ENCODE measurements at places on chromosomes 2 and 18.

DNA sequence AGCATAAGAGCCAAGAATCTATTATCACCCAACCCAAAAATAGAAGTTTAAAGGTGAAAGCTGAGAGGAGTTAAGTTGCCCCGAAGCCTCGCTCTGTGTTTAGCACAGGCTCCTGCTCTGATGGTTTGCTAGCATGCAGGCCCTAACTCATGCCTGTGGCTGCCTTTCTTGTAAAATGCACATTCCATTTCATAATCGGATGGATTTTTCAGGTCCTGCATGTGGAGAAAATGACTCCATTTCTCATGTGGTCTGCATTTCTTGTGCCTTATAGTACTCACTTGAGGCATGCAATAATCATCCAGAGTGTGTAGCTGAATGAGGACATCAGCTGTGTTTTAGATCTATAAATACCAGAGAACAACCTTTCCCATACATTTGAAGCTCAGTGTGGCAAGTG lies 381.8 kb downstream of the CPS1 start:
- no peak for DNase-seq

- peak; percentile 35 for DNase-seq
These were observed 206.1 kb upstream of the REV1 start for GRCh38 chr2:99695944-99696253.

- no peak for DNase-seq
These were observed 5.9 kb downstream of the FAM171B start for GRCh38 chr2:186699742-186700141.

- no peak for DNase-seq
These were observed 37.6 kb downstream of the MAP4K4 start for GRCh38 chr2:101735166-101735533.

- peak; percentile 95 for DNase-seq
These were observed 85.1 kb upstream of the ATL2 start for GRCh38 chr2:38462121-38462661.

Measured in M059J (cell line).